ENCODE measurements at places on chromosomes 7 and 10.

- DNase-seq, result no peak
Observed at GRCh38 chr7:151427705-151428377, 12.1 kb downstream of the CRYGN start.

- DNase-seq, result no peak
Observed at GRCh38 chr7:141421306-141421705, 129.9 kb upstream of the AGK start.

DNA sequence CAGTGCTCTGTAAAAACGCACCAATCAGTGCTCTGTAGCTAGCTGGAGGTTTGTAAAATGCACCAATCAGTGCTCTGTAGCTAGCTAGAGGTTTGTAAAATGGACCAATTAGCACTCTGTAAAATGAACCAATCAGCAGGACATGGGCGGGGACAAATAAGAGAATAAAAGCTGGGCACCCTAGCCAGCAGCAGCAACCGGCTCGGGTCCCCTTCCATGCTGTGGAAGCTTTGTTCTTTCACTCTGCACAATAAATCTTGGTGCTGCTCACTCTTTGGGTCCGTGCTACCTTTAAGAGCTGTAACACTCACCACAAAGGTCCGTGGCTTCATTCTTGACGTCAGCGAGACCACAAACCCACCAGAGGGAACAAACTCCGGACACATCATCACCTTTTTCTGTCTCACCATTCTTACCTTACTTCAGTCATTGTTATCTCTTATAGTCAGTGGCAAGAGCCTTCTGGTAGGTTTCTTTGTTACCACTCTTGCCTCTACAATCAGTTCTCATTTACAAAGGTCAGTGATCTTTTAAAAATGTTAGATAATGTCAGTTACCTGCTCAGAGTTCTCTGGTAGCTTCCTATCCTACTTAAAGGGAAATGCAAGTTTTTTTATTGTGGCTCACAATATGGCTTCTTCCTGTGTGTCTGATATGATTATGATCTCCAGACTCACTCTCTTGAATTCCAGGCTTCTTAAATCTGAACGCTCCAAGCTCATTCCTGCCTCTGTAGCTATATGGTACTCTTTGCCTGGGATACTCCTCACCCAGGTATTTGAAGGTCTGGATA lies 4.5 kb downstream of the STAM start:
- no peak for DNase-seq

- peak; percentile 99 for DNase-seq
Observed at GRCh38 chr10:80497187-80498077, 40.3 kb upstream of the SH2D4B start.

GRCh38 chr10:6194311-6194710 lies 8.4 kb upstream of the PFKFB3 start:
- no peak for DNase-seq

GRCh38 chr10:35594115-35595079 lies 10.7 kb upstream of the GJD4 start:
- DNase-seq, result no peak

DNA sequence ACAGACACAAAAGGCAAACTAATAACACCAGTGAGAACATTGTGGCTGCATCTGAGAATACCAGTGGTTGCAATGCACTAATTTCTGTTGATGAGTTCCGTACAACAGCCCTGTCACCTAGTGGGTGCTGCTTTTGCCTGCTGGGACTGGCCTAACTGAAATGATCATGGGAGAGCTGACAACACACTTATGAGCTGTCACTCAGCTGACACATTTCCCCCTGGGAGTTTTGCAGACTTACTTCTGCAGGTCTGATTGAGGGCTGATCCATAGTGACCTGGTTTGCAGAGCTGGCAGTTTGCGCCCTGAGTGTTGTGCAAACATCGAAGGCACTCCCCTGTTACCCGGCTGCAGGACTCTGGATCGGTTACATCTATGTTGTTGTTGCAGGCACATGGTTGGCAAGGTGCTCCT lies 60.6 kb upstream of the LAMB1 start:
- DNase-seq, result no peak

- DNase-seq, result peak; percentile 79
Observed at GRCh38 chr7:27168265-27168947, 3.1 kb upstream of the HOXA9 start.

GRCh38 chr7:116780521-116780920 lies 81.9 kb upstream of the CAPZA2 start:
- no peak for DNase-seq

DNA sequence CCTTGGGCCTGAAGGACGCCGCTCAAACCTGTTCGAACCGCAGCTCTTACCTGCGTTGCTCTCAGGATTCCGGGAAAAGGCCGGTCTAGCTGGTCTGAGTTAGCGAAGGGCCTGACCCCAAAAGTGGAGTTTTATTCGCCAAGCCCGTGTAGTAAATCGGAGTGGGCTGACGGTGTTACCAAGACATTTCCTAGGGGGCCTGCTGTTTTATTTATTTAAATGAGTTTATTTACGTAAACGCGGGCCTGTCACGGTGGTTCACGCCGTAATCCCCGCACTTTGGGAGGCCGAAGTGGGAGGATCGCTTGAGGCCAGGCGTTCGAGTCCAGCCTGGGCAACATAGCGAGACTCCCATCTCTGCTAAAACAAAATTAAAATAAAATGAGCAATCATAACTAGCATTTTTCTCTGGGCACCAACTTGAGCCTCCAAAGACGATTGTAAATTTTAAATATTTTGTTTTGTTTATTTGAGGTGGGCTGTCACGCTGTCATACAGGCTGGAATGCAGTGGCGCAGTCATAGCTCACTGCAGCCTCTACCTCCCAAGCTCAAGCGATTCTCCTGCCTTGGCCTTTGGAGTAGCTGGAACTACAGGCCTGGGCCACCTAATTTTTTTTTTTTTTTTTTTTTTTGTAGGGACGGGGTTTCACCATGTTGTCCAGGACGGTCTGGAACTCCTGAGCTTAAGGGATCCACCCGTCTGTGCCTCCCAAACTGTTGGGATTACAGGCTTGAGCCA lies 903 bp downstream of the ZNF655 start:
- no peak for DNase-seq

- DNase-seq, result no peak
Observed at GRCh38 chr7:94687076-94687475, 31.1 kb upstream of the SGCE start.

GRCh38 chr10:22670788-22671187 lies 43.6 kb downstream of the PIP4K2A start:
- no peak for DNase-seq

- DNase-seq, result peak; percentile 40
Observed at GRCh38 chr10:13066527-13066926, 33.4 kb upstream of the OPTN start.

DNA sequence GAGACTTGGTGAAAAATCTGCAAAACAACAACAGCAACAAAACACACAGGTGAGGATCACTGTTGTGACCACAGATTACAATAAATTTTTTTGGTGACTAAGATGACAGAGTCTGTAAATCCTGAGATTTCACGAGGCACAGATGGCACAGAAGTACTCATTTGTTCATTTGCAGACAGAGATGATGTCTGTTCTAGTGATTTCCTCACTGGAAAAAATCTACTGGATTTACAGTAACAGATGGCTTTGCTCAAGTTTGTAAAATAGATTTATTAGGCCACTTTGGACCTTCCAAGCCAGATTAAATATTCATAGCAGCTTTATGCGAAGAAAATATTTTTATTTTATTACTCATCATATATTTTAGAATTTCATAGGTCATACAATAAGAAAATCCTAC lies 113.5 kb upstream of the IL6 start:
- no peak for DNase-seq

All from hematopoietic multipotent progenitor cell treated with erythropoietin and hydrocortisone succinate and interleukin-3 and kit ligand, for 8 days (in vitro differentiated cells).